ENCODE measurements at places on chromosomes 12 and 14.

DNA sequence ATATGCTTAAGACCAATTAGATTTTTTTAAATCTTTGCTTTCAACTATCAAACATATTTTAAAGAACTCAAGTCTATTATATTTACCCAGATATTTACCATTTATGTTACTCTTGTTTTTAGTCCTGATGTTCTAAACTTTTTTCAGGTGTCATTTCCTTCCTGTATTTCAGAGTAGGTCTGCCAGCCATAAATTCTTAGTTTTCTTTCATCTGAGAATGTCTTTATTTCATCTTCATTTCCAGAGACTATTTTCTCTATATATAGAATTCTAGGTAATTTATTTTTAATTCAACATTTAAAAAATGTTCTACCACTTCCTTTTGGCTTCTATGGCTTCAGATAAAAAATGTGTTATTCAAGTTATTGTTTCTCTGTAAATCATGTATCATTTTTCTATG lies 218.2 kb upstream of the AMIGO2 start:
- DNase-seq, result peak; percentile 28

GRCh38 chr14:21647380-21647779 lies 6.3 kb upstream of the OR4E2 start:
- no peak for DNase-seq

GRCh38 chr14:95402578-95402977 lies 82.9 kb upstream of the CLMN start:
- DNase-seq, result no peak

- DNase-seq, result no peak
These were observed 37.1 kb upstream of the ANO6 start for GRCh38 chr12:45178771-45179170.

DNA sequence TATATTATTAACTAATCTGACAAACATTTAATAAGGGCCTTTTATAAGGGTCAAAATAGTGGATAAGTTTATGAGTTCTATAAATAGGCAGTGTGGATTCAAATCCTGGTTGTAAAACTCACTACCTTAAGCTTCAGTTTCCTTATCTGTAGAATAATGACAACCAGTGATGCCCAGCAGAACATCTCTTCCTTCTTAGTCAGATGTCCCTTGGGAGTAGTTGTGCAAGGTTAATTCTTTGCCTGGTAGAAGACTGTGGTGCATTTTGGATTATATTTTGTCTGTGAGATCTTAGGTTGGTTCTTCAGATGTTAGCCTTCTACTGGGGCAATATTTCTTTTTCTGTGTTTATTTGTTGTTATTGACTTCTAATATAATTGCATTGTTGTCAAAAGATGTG lies 59.5 kb downstream of the ARID2 start:
- no peak for DNase-seq

DNA sequence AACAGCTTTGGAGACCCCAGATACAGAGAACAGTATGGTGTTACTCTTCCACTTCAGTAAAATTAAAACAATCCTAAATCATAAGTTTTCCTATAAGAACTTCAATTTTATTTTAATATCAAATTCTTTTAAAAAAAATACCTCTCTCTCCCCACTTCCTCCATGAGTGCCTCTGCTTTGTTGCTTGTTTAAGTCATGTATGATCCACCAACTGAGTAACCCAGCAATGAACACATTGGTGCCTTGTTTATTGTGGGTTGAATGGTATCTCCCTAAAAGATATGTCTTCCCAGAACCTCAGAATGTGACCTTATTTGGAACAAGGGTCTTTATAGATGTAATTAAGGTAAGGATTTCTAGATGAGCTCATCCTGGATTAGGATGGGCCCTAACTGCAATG lies 143.5 kb upstream of the EGLN3 start:
- DNase-seq, result no peak

- DNase-seq, result no peak
These were observed 113.7 kb downstream of the DUSP6 start for GRCh38 chr12:89238593-89238992.

GRCh38 chr14:75579338-75579864 lies 981 bp downstream of the FLVCR2 start:
- no peak for DNase-seq

DNA sequence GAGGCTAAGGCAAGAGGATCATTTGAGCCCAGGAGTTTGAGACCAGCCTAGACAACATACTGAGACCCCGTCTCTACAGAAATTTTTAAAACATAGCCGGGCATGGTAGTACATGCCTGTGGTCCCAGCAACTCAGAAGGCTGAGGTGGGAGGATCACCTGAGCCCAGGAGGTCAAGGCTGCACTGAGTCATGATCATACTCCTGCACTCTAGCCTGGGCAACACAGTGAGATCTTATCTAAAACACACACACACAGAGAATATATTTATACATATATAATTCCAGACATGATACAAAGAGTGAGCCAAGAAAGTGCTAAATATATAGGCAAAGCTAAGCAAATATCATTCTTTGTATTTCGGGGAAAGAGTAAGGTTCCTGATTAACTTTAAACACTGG lies 9.4 kb downstream of the ZFC3H1 start:
- DNase-seq, result no peak

DNA sequence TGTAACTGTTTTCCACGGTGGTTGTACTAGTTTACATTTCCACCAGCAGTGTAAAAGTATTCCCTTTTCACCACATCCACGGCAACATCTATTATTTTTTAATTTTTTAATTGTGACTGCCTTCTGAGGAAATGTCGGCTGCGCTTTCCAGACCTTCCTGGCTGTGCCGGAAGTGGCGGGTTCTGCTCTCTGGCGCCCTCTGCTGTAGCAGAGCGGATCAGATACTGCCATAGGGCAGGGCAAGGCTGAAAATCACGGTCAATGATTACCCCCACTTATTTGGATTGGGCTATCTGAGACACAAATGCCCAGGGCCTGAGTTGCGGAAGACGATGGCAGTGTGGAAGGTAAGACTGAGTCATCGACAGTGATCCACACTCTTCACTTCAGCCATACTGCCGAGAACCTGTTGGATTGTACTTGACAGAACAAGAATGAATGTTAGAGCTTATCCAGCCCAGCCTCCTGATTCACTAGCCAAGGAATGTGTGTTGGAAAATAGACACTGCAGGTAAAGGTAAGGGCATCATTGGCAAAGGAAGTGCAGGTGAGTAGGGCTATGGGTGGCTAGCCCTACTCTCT lies 124.2 kb downstream of the NTF3 start:
- no peak for DNase-seq

DNA sequence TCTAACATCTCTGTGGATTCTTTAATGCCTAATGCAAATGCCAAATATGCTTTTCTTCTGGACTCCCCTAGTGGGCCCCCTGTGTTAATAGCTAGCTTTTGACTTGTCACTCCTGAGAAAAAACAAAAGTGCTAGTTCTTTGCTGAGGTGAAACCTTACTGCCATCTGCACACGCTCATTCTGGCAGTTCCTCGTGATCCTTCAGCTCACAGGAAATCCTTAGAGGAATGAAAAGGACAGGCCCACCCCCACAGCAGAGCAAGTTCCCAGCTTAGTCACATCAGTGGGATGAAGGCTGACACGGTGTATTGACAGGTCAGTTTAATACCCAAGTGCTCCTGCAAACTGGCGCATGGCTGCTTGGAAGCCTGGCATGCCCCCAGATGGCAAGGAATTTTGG lies 165.1 kb upstream of the ATP2B1 start:
- DNase-seq, result no peak

GRCh38 chr12:21980544-21980943 lies 39.3 kb upstream of the ABCC9 start:
- no peak for DNase-seq

- no peak for DNase-seq
These were observed 13.1 kb upstream of the RIN3 start for GRCh38 chr14:92500491-92500941.

DNA sequence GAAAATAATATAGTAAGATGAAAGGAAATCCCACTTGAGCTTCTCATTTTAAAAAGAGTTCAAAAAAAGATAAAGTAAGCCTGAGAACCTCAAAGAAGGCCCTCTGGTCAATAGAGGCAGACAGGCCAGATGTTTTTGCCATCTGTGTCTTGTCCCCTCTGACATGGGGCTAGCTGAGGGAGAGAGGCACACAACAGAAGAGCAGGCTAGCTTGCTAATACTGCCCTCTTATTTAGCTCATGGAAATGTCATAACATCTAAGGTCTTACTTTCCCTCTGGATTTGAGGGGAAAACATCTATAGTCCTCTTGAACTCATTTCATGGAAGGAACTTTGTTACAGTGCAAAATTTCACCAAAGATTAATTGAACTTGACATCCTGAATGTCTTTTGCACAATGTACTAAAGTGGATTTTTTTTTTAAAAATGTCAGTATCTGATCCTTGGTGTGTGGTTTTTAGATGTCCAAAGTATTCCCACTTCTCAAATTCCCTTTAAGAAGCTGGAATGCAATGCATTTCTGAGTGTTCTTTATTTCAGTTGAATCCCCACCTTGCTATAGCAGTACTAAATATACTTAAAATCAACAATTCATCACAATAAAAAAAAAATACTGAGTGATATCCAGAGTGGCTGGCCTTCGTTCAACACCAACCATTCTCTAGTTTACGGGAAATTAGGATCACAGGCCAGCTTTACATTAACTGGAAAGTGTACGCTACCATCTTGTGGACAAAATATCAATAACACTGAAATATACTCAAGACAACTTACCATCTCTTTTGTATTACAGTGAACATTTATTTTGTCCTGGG lies 176.7 kb downstream of the PAH start:
- no peak for DNase-seq

GRCh38 chr12:4439736-4440135 lies 5.9 kb downstream of the FGF6 start:
- DNase-seq, result no peak

DNA sequence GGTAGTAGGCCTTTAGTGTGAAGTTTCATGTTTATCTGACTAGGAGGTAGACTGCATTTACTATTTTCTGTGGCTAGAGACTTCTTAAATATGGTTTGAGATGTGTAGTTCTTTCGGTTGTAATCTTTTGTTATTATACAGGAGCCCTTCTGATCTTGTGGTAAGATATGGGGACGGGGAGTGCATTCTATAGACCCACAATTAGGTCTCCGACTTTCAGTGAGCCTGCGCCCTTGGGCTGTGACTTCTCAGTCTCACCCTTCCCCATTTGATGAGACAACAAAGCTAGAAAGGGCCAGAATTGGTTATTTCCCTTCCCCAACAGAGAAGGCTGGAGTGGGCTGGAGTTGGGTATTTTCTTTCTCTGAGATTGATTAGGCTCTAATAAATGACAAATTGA lies 130.0 kb downstream of the MSRB3 start:
- DNase-seq, result no peak

DNA sequence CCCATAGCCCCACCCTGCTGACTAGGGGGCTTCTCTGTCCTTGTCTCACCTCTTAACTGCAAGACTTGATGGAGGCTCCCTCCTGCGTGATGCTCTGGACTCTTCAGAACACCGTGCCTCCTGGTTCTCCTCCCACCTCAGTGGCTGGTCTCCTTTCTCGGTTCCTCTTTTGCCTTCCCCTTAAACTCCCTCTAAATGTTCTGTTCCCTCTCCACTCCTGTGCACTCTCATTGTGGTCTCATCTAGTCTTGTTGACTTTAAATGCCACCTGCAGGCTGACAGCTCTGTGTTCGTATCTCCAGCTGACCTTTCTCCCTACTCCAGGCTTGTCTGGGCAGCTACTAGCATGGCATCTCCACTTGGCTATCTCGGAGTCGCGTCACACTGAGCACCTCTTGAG lies 28.3 kb downstream of the DYNC1H1 start:
- DNase-seq, result peak; percentile 7

DNA sequence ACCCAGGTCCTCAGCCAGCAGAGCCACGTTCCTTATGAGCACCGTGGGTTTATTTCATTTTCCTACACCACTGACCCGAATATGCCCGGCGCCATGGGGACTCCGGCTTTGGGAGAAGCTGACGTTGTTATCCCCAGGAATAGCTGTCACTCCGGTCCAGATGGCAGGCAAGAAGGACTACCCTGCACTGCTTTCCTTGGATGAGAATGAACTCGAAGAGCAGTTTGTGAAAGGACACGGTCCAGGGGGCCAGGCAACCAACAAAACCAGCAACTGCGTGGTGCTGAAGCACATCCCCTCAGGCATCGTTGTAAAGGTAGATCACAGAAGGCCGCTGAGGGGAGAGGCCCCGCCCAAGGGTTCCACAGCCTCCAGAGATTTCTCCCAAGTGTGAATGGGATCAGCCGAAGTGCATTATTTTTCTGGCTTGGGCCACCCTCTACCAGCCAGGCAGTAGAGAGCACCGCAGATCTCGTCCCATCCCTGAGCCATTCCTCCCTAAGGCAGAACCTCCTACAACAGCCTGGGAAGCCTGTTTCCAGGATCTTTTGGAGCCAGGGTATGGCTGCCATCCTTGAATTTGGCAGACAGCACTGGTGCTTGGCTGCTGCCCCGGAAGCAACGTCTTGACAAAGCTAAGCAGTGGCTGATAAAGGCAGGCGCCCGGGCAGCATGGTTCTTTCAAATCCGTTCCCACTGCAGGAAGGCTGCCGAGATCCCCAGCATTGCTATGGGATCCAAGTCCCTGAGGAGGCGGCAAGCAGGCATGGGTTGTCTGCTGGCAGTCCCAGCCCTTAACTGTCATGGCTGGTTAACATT lies 17.8 kb downstream of the CDK2AP1 start:
- DNase-seq, result no peak

GRCh38 chr12:19158923-19159322 lies 29.4 kb downstream of the PLEKHA5 start:
- no peak for DNase-seq

GRCh38 chr12:111029732-111030131 lies 109.4 kb upstream of the MYL2 start:
- no peak for DNase-seq

GRCh38 chr14:96748362-96748761 lies 48.8 kb upstream of the VRK1 start:
- no peak for DNase-seq

DNA sequence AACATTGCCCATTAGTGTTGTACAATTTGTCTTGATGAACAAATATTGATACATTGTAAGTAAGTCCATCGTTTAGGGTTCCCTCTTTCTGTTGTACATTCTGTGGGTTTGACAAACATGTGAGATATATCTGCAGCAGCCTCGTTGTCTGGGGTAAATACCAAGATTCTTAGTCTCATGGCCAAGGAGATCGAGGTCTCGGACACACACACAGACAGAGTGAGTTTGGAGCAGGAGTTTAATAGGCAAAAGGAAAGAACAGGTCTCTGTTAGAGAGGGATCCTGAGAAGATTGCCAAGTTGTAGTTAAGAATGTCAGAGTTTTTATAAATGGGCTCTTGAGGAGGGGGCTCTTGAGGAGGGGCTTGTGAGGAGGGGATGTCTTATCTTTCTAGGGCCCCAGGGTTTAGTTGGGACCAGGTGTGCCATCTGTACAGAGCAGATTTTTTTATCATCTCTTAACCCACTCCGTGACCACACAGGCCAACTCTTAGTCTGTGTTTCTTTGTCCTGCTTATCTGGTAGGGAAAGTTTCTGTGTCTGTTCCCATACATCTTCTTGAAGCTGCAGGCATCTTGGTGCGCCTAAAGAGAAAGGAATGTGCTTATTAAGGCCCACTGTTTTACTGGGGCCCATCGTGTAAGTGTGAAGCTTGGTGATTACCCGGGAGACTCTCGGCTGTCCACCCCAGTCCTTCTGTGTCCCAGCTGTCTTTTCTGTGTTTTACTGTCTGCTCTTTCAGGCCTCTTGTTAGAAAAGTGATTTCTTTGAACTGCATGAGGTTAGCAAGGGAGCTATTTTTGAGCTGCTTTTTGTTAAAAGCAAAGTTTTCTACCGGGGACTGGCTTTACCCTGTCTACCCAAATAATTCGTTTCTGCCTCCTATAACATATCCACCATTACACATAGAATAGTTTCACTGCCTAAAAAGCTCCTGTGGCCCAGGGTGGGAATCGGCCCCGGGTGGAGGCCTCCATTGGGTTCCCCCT lies 22.4 kb upstream of the CLEC2D start:
- DNase-seq, result peak; percentile 50
